HuH-7 (cell line): ENCODE measurements at places on chromosomes 1 and 21.
A peak's percentile ranks its signal among the peaks of the same experiment; 100 is the strongest.

DNA sequence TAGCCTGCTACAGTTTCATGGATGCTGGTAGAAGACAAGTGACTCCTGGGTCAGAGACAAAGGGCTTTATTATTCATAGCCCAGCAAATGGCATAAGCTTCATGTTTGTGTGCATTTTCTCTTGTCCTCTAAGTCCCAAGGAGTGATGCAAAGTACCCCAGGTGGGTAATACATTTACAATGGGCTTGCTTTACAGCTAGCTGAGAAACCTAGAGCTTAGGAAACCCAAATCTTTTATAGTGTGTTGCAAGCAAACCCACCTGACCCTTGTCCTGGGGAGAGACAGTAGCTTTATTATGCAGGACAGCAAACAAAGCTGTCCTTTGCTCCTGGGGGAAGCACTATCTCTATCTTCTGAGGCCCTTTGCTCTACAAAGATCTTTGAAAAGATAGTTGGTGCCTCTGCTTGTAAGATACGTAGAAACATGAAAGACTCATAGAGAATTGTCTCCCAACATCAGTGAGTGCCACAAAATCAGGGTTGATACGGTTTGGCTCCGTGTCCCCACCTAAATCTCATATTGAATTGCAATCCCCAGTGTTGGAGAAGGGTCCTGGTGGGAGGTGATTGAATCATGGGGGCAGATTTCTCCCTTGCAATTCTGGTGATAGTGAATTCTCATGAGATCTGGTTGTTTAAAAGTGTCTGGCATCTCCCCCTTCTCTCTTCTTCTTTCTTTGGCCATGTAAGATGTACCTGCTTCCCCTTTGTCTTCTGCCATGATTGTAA is 315.8 kb upstream of the USP24 start:
- DNase-seq = peak; percentile 40

- no peak for DNase-seq
These were observed 180.6 kb downstream of the PAPPA2 start for GRCh38 chr1:176643536-176643935.

- no peak for DNase-seq
These were observed 87.0 kb downstream of the NCAM2 start for GRCh38 chr21:21085206-21085605.

DNA sequence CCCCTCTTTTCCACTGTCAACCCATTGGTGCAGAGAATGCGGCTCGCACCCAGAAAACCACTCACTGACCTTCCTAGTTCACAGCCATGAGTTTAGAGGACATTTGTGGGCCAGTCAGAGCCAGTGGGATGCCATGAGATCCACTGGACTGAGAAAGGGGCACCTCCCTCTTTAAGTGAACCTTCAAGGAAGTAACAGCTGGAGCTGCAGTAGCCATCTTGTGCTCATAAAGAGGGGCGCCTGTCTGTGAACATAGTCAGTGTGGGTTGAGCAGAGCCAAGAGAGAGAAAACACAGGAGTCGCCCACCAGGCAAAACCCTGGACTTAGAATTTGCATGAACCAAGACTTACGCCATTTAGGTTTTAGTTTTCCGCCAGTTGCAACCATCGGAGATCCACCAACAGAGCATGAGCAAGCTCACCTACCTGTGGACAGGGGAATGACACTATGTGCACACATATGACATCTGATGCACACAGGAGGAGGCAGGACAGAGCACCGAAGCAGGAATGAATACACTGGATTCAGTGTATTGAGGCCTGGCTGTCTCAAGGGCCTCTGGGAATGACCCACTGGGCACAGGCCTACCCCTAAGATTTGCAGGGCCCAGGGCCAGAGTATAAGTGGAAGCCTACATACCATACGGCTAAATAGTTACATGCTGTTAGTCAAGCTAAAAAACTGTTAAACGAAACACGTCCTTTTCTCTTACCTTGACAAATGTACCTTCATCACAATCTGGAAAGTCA is 151.6 kb downstream of the GRIK3 start:
- no peak for DNase-seq

DNA sequence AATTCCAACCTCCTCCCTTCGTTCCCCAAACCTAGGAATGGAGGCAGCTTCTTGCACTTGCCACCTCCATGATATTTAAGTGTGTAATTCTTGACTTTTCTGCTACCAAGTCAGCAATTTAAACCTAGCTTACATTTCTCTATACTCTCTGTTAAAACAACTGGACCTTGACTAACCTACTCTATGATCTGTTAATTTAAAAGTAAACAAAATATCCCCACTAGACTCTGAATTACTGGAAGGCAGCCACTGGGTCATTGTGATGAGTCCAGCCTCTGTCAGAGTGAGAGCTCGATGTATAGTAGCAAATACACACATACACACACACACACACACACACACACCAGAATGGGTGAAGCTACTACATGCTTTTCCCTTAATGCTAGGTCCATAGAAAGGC is 40.0 kb upstream of the DHCR24 start:
- no peak for DNase-seq
